Activated T-helper 2 cell treated with anti-CD3 and anti-CD28 coated beads, Interferon-gamma antibody, Interleukin-2, Interleukin-4, amounts not matched to agents 10 μg/mL and 5 μg/mL and 100 μg/mL, durations not matched to agents 14 hours and 24 hours and 36 hours (primary cell): ENCODE measurements at places on chromosomes 7 and 10. TPM values are rescaled to one million over a fixed set of nuclear protein-coding genes. Genes with fewer than 3 reads are reported as not detected.

The DENND2A gene
- not detected in 2 replicates for total RNA-seq

The PPP1R3C gene
- total RNA-seq, result 0.14 and 0.21 TPM in 2 replicates

The GPNMB gene
- 0.59 and 1.4 TPM in 2 replicates for total RNA-seq

The NPFFR1 gene
- not detected in 2 replicates for total RNA-seq

The EPDR1 gene
- 0.62 and 1.1 TPM in 2 replicates for total RNA-seq

The ZCCHC24 gene
- 2.1 and 2.6 TPM in 2 replicates for total RNA-seq

The COL17A1 gene
- not detected in 2 replicates for total RNA-seq

The SLC13A4 gene
- total RNA-seq, result not detected in 2 replicates

DNA sequence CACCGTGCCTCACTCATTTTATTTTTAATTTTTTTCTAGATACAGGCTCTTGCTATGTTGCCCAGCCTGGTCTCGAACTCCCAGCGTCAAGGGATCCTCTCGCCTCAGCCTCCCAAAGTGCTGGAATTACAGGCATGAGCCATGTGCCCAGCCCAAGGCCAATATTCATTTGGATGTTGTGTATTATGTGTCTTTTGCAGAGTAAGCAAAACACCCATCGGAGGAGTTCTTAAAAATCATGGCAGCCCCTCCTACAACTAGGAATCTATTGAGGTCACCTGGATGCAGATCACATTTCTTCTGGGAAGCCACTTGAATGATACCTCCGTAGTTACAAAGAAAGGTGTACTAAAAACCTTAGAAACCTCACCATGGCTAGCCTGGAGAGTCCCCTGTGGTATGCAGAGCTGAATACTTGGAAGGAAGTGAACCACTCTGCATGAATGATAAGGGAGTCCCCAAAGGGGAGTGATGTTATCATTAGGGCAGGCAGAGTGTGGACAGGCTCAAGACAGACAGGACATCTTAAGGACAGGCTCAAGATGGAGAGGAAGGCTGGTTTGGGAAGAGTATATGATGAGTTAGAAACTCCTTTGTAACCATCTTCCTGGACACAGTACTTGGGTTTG, 185.7 kb downstream of the TAX1BP1 start:
- H3K4me3 ChIP-seq, result no peak overlapping the region
- no peak overlapping the region for H3K27ac ChIP-seq
- DNase-seq, result no peak
- no peaks in the 10 kb centered on the region for H3K4me1 ChIP-seq
- no peaks in the 10 kb centered on the region for H3K36me3 ChIP-seq
- peaks cover 4% of the 10 kb centered on the region for H3K27me3 ChIP-seq

DNA sequence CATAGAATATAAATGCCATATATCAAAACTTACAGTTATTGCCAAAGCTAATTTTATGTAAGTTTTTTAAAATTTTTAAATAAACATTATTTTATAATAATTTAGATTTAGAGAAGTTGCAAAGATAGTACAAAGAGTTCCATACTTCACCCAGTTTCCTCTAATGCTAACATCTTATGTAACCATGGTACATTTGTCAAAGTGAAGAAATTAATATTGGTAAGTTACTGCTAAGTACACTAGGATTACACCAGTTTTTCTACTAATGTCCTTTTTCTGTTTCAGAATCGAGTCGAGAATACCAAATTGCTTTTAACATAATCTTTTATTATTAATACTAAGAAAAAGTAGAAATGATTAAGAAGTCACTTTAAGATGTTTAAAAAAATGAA, 29.2 kb downstream of the CSGALNACT2 start:
- H3K4me1 ChIP-seq, result peaks cover 37% of the 10 kb centered on the region
- H3K36me3 ChIP-seq, result peaks cover 65% of the 10 kb centered on the region
- no peak overlapping the region for H3K27ac ChIP-seq
- H3K27me3 ChIP-seq, result no peaks in the 10 kb centered on the region
- no peak for DNase-seq

DNA sequence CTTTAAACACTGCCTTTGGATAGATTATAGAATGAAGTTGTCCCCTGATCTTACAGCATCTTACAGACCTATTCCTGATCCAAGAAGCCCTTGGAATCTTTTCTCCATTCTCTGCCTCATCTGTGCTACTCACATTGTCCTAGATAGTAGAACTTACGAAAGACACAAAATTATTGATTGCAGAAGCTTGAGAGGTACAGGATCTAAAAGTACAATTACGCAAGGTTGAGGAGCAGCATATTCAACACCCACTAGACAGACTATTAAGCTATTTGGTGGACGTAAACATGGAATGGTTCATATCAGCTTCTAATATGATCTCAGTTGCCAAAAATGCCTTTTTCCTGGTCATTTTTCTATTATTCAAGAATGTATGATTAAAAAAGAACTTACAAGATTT, 90.5 kb upstream of the SEM1 start:
- no peak overlapping the region for H3K27ac ChIP-seq
- no peaks in the 10 kb centered on the region for H3K4me1 ChIP-seq
- H3K36me3 ChIP-seq, result no peaks in the 10 kb centered on the region
- DNase-seq, result no peak
- H3K4me3 ChIP-seq, result no peak overlapping the region

DNA sequence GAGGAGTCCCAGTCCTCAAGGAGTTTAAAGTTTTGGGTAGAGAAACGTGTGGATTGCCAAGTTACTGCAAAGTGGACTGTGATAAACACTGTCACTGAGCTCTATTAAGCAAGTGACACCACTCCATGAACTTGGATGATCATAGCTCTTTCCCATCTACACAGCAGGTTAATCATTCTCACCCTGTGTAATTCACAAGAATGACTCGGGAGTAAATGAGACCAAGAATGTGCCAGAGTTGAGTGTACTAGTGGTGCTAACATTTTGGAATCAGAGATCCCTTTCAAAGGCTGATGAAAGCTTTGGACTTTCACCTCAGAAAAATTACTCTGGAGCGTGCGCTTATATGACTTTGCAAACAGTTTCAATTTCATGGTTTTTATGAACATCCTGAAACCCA, 80.8 kb downstream of the RBM20 start:
- H3K4me1 ChIP-seq, result peaks cover 19% of the 10 kb centered on the region
- DNase-seq, result no peak
- H3K27ac ChIP-seq, result no peak overlapping the region
- H3K36me3 ChIP-seq, result no peaks in the 10 kb centered on the region
- no peak overlapping the region for H3K4me3 ChIP-seq
- peaks cover 2% of the 10 kb centered on the region for H3K27me3 ChIP-seq

DNA sequence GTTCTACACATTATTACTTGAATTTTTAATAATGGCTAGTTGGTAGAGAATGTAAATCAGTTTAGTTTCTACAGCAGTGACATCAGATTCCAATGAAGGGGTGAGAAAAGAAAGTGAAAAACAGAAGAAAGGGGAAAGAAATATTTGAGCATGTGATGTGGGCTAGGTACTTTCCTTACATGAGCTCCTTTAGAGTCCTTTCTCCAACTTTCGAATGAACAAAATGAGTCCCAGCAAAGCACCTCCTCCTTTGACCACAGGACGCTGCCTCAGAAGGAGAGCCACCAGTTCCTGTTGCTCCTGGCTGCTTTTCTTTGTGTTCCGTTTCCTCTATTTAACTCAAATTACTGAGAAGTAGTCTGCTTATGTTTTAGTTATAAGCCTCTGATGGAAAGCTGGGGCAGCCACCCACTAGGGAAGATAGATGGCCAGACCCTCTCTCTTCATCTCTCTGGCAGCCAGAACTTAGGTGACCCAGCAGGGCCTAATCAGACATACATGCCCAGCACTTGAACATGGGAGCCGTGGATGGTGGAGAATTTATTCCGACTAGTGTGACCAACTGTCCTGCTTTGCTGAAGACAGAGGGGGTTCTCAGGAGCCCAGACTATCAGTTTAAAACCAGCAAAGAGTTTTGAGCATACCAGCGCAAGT, 82.4 kb upstream of the NME8 start:
- no peaks in the 10 kb centered on the region for H3K36me3 ChIP-seq
- peaks cover 2% of the 10 kb centered on the region for H3K27me3 ChIP-seq
- peaks cover 7% of the 10 kb centered on the region for H3K4me1 ChIP-seq
- no peak overlapping the region for H3K27ac ChIP-seq
- H3K4me3 ChIP-seq, result no peak overlapping the region

DNA sequence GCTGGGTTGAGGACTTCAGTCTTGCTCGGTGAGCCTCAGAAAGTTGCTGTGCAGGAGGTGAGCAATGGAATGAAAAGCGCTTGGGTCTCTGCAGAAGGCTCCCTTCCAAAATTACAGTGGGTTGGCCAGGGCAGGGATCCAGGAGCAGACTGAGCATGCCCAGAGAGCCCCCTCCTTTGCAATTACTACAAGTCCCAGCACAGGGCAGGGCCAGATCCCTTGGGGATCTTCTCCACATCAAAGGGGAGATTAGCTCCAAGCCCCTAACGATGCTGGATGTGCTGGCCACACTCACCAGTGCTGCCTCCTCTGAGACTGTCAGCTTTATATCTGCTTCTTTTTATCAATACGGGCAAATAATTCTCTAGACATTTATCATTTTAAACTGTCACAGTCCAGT, 337.5 kb downstream of the RPS24 start:
- no peak for DNase-seq
- H3K4me1 ChIP-seq, result no peaks in the 10 kb centered on the region
- H3K4me3 ChIP-seq, result no peak overlapping the region
- no peaks in the 10 kb centered on the region for H3K36me3 ChIP-seq

- H3K27ac ChIP-seq, result no peak overlapping the region
- peaks cover 10% of the 10 kb centered on the region for H3K4me1 ChIP-seq
- H3K36me3 ChIP-seq, result no peaks in the 10 kb centered on the region
- peaks cover 4% of the 10 kb centered on the region for H3K27me3 ChIP-seq
Measured at GRCh38 chr7:142420554-142421362, 162.9 kb upstream of the PRSS58 start.

DNA sequence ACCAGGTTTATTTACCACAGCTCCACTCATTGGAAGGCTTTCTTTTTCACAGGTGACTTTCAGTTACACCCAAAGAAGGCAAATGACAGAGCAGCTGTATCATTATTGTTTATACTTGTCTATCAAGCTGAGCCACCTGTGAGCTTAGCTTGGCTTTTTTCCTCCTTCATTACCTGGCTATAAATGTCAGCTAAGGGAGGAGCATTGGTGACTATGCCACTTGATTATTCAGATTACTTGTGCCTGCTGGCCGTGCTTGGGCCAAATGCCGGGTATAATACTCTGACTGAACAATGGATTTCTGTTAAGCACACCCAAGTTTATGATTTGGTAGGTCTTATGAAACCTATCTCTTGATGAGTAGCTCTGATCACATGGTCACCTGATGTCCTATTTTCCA, 9.9 kb upstream of the GNAT3 start:
- H3K4me3 ChIP-seq, result no peak overlapping the region
- no peak overlapping the region for H3K27ac ChIP-seq
- H3K27me3 ChIP-seq, result no peaks in the 10 kb centered on the region
- no peak for DNase-seq

DNA sequence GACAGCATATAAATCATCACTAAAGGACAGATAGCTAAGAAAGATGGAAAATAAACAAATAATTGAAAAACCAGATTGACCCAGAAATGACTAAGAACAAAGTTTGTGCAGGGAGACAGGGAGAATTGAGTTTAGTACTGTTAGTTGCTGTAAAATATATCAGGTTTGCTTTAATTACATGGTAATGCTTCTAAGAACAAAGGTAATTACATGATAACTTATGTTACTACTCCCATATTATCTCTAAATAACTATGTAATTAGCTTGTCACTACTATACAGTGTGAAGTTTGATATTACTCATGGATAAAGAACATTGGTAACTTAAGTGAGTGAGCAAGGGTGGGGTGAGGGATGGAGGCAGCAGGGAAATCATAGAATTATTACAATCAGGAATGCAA, 135.2 kb upstream of the KAT6B start:
- H3K27me3 ChIP-seq, result no peaks in the 10 kb centered on the region
- H3K36me3 ChIP-seq, result peaks cover 12% of the 10 kb centered on the region
- H3K27ac ChIP-seq, result no peak overlapping the region
- no peak for DNase-seq
- no peaks in the 10 kb centered on the region for H3K4me1 ChIP-seq
